ENCODE measurements at places on chromosomes 6 and 20. TPM values are rescaled to one million over a fixed set of nuclear protein-coding genes. Genes with fewer than 3 reads are reported as not detected.

Gene ADGRF5
- total RNA-seq: 2.0 TPM

Gene ZFAND3
- total RNA-seq: 24.4 TPM

Gene C20orf202
- not detected for total RNA-seq

Gene MEI4
- not detected for total RNA-seq

Gene EPPIN
- total RNA-seq: 2.0 TPM

Gene PROCR
- 3.6 TPM for total RNA-seq

Gene CAGE1
- 0.13 TPM for total RNA-seq

Gene CDSN
- total RNA-seq: not detected

Gene UBD
- not detected for total RNA-seq

Gene FAM50B
- total RNA-seq: 6.7 TPM

Gene PRICKLE4
- total RNA-seq: 2.7 TPM

Gene TAPBP
- total RNA-seq: 5.9 TPM

Gene GRM1
- 0.49 TPM for total RNA-seq

Gene RUNX2
- 3.3 TPM for total RNA-seq

Gene COL21A1
- total RNA-seq: 0.05 TPM

Gene MCHR2
- 0.21 TPM for total RNA-seq

Gene SLC2A10
- total RNA-seq: 3.4 TPM

Gene COL9A1
- 4.8 TPM for total RNA-seq

Gene KHDC1
- 11.4 TPM for total RNA-seq

Gene HTR1E
- 0.22 TPM for total RNA-seq

Gene PTCRA
- not detected for total RNA-seq

Gene TSBP1
- 0.23 TPM for total RNA-seq

Gene KHDRBS2
- 16.2 TPM for total RNA-seq

Gene ADTRP
- not detected for total RNA-seq

Gene CST2
- 0.29 TPM for total RNA-seq

Gene REPS1
- 61.1 TPM for total RNA-seq

Gene DEFB132
- not detected for total RNA-seq

Gene SLC17A9
- 0.13 TPM for total RNA-seq

Gene RCAN2
- 12.3 TPM for total RNA-seq

Gene LPIN3
- total RNA-seq: 1.5 TPM
